ENCODE measurements at places on chromosomes 1 and 21.
A peak's percentile ranks its signal among the peaks of the same experiment; 100 is the strongest.

DNA sequence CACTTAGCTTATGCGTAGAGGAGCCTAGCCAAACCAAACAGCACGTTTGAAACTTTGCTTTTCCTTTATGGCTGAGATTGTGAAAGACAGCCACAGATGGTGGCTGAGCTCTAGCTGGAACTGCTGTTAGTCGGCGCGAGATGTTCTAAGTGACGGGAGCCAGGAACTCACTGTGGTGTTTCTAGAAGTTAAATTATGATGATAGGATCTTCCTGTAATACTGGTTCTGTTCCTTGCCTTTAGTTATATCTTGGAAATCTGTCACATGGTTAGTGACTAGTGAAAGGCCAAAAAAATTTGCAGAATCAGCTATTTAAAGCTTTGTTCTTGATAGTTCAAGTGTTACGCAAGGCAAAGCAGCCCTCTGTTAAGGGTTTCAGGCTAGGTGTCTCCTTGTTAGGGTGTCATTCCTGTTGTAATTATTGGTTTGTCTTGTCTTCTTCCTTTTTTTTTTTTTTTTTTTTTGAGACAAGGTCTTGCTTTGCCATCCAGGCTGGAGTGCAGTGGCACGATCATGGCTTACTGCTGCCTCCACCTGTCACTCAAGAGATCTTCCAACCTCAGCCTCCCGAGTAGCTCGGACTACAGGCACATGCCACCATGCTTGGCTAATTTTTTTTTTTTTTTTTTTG is 22.6 kb downstream of the AK4 start:
- no peak for DNase-seq

DNA sequence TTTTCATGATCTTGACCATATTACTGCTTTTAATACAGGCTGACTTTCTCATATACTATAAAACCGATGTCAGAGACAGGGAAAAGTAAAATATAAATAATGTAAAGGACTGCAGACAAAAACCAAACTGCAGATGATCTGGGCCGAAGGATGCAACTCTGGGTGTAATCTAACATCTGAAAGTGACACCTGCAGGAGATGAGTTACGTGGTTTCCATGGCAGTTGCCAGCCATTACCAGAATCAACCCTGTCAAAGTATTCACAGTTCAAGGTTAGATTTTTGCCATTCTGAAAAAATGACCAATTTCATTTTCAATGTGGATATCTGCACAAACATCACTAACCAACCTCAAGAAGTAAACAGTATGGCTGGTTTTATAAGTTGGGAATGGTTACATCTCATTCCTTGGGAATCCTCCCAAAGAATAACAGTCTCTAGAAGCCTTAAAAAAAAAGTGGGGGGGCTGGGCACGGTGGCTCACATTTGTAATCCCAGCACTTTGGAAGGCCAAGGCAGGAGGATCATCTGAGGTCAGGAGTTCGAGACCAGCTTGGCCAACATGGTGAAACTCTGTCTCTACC is 27.7 kb downstream of the DNAJC11 start:
- DNase-seq: no peak

DNA sequence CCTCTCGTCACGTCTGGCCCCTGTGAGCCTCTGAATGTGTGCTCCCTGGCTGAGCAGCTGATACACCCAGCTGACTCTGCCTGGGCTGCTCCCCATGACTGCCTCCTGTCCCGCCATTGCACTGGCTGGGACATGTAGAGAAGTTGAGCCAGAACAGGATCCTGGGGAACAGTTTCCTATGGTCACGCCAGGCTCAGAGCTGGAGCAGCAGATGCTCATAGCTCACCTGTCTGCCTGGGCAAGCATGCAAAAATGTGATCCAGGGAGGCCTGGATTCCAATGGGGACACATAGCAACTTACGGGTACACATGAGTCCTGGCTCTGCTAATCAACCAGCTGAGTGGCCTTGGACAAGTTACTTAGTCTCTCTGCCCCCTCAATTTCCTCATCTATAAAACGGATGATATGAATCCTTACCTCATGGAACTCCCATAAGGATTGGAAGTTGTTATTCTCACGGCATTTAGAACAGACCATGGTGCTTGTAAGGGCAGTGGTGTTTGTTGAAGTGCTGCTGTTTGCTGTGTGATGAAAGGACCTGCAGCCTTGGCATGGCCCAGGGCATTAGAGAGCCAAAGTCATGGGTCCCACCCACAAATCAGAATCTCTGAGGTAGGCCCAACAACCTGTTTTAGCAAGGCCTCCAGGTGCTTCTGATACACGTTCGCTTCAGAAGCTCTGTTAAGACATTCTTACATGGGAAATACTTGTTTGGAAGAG is 150.3 kb upstream of the VANGL1 start:
- no peak for DNase-seq

DNA sequence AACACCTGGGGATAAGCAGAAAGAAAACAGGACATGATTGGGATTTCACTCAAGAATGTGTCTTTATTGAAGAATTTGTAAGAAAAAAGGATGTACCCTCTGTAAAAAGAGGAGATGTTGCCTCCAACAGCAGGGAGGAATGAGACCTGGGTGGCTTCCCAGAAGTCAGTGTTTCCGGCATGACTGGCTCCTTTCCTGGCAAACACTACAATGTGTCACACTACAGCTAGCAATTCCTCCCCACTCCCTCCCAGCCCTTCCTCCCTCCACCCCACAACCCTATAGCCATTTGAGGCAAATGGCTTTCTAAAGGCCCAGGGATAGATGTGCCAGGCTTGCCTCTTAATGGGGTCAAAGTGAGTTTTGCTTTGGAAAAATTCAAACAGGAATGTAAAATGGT is 11.5 kb upstream of the COL8A2 start:
- no peak for DNase-seq

- DNase-seq: no peak
These were observed 512.2 kb downstream of the NEGR1 start for GRCh38 chr1:71770121-71770520.

- no peak for DNase-seq
These were observed 12.1 kb upstream of the TNNI1 start for GRCh38 chr1:201433609-201434008.

DNA sequence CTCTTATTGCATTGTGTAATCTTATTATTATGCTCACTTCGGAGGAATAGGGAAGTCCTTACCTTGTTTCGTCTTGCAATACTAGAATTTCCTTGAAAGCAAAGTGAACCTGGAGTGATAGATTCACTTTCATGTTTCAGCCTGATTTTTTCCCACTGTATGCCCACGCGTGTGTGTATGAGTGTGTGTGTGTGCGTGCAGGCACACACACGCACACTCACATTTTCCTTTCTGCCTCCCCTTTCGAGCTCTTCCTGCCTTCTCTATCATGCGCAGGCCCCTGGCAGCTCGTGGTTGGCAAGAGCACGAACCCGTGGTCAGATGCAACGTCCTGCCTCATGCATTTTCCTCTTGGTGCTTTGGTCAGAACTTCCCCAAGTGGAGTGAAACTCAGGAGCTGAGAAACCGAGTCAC is at the start of gene GCSAML:
Gene GCSAML, plus strand, starts transcription at position 366 of the 414 bp plus-strand sequence. CDS start 58 bp downstream, outside the sequence.
- no peak for DNase-seq

- no peak for DNase-seq
These were observed 5.5 kb upstream of the IFNGR2 start for GRCh38 chr21:33397717-33398116.

GRCh38 chr1:180188091-180188506 is 33.4 kb downstream of the QSOX1 start:
- DNase-seq: peak; percentile 43

GRCh38 chr1:161176468-161177111 is 717 bp downstream of the B4GALT3 start:
- DNase-seq: no peak

GRCh38 chr1:19424651-19425570 is 60.4 kb downstream of the CAPZB start:
- DNase-seq: no peak

GRCh38 chr21:28588997-28589396 is 403.7 kb downstream of the LTN1 start:
- no peak for DNase-seq

- DNase-seq: no peak
These were observed 16.3 kb downstream of the SPATA46 start for GRCh38 chr1:162360237-162360873.

DNA sequence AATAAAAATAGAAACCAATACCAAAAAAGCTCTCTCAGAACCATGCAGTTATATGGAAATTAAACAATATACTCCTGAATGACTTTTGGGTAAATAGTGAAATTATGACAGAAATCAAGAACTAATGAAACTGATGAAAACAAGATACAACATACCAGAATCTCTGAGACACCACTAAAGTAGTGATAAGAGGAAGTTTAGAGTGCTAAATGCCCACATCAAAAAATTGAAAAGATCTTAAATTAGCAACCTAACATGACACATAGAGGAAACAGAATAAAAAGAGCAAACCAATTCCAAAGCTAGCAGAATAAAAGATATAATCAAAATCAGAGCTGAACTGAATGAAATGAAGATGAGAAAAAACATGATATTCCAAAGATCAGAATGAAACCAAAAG is 430.9 kb downstream of the LTN1 start:
- no peak for DNase-seq

- DNase-seq: no peak
These were observed 18.3 kb downstream of the IL6R start for GRCh38 chr1:154423304-154423987.

- peak; percentile 52 for DNase-seq
These were observed 2.7 kb downstream of the SCYL3 start for GRCh38 chr1:169890761-169891538.

DNA sequence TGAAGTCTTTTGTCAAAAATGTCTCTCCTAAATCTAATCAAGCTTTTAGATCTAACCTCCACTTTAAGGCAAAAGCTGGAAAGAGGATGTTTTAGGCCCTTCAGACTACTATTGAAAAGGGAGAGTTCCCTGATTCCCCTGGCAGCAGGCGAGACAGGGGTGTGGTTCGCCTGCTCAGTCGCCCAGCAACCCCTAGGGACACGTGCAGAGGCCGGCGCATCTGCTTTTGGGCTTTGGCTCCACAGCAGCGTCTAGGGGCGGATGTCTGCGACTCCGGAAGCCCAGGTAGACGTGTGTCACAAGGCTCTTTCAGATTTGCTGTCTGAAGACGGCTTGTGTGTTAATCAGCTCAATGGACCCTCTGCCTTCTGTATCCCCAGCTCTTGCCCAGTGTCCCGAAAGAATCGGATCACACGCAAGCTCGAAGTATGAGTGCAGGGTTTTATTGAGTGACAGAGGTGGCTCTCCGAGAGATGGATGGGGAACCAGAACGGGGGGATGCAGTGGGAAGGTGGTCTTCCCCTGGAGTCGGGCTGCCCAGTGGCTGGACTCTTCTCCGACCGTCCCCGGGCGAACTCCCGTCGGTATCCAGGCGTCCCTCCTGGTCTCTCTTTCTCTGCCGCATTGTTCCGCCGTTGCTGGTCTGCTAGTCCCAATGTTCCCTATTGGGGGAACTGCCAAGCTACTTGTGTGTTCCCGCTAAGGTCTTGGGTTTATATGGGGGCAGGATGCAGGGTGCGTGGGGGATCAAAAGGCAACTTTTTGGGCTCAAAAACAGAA is 45.5 kb downstream of the OLFML2B start:
- no peak for DNase-seq

DNA sequence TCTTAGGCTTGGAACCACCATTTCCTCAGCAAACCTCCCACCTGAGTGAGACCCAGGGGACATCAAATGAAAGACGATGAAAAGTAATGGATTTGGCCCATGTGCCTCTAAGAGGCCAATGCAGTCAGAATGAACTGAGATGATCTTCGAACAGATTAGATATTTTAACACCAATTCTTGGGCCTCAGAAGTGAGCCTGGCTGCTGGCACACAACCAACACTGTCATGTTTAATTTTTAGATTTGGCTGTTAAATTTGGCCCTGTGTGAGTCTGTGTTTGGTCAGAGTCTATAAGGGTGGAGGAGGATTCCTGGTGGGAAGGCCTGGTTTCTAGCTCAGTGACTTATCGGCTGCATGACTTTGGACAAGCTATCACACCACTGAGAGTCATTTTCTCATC is 45.4 kb downstream of the ELAPOR1 start:
- DNase-seq: no peak

DNA sequence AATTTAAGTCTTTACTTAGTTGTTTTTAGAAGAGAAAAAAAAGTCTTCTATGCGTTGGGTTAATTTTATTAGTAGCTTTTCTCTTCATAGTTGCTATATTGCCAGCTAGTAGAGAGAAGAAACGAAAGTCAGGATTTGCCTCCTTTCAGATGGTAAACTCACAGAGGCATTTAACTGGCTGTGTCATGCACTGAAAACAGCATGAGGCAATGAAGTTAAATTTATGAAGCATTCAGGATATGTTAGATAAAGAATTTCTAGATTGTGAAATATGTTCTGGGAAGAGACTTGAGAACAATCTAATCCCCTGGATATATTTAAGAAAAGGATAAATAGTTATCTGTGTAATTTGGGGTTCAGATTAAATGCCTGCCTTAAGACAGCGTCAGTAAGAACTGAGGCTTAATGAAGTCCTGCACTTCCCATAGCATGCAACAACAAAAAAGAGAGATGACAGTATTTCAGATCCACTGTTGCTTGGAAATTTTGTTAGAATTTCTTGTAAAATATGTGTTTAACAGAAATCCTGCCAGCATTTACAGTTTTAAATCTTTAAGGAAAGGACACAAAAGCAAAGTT is 1.7 kb downstream of the ANGPTL1 start:
- DNase-seq: no peak

- DNase-seq: no peak
These were observed 24.0 kb downstream of the PTPRC start for GRCh38 chr1:198662821-198663220.

DNA sequence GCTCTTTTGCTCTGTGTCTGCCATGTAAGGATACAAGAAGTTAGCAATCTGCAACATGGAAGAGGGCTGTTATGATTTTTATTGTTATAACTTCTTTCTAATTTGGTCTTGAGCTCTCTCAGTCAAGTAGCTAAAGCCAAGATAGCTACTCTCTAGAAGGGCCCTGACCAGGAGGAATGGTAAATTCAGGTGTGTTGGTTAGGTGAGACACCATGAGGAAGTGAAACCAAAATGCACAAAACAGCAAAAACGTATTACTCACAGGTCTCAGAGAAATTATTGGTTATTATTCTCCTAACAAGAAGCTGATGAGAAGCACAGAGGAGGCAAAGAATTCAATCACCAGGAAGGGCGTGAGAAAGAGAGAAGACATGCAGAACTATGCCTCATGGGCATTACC is 51.8 kb upstream of the INSL5 start:
- no peak for DNase-seq

- no peak for DNase-seq
These were observed 66.5 kb downstream of the RYR2 start for GRCh38 chr1:237108297-237109040.

DNA sequence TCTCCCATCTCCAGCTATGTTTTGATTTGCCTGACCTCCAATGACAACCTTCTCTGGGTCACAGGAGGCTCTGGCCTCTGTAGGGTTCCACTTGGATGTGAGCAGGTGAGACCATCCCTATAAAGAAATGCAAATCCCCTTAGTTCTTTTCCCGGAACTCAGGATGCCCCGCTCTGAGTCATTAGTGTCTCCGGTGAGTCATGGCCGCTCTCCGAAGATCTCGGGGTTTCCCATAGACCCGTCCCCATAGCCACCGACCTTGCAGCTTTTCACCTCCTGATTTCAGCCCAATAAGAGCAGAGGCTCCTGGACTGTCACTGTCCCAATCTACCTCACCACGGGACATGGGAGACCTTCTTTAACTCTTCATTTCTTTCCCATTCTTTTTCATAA is 98.2 kb downstream of the PGBD5 start:
- no peak for DNase-seq

Data from LoVo (cell line).